ENCODE measurements at places on chromosomes 3 and 15.

- DNase-seq, result no peak
Observed at GRCh38 chr15:85532689-85533088, 152.3 kb downstream of the AKAP13 start.

DNA sequence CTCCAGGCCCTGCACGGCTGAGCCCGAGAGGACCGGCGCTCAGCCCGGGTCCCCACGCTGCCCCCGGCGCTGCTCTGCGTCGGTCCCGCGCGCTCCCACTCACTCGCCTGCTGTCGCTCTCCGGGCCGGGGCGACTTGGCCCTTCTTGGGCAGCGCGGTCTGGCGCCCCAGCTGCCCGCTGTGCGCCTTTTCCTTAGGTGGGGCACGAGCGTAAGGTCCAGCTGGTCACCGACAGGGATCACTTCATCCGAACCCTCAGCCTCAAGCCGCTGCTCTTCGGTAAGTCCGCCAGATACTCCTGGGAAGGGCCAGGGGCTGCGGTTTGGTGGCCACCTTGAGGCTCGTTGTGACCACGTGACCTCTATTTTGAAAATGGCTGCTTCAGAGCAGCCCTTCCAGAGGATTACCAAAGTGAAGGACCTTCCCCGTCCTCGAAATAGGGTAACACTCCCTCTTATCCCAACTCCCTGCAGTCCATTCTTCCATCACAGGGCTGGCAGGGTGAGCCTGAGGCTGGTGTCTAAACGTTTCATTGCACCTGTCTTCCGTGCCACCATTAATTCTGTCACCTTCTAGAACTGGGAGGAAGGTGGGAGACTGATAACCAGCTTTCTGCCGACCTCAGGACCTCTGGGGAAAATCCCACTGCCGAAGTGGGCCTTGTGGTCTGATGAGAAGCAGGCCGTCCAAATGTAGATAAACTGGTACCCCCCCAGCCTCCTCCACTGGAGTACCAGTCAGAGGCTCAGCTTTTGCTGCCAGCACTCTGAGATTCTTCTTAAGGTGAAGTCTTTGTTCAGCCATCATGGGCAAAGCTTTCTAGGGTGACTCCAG is 812 bp downstream of the P4HTM start:
- no peak for DNase-seq

GRCh38 chr3:76668653-76669052 is 371.2 kb upstream of the ROBO2 start:
- no peak for DNase-seq

GRCh38 chr3:98613616-98614015 is 20.2 kb upstream of the CPOX start:
- no peak for DNase-seq

- DNase-seq, result no peak
Observed at GRCh38 chr3:117063930-117064329, 354.4 kb downstream of the TUSC7 start.

DNA sequence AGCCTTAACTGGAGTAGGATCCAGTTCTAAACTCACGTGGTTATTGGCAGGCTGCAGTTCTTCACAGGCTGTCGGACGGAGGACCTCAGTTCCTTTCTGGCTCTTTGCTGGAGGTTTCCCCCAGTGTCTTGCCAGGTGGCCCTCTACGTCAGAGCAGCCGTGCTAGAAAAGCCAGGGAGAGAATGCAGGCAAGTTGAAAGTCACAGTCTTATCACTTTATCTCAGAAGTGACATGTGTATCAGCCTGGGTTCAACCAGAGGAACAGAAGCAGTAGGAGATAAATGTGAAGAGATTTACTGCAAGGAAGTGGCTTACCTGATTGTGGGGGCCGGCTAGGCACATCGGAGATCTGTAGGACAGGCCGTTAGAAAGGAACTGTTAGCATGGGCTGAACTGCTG is 125.3 kb upstream of the BNIP2 start:
- DNase-seq, result no peak

DNA sequence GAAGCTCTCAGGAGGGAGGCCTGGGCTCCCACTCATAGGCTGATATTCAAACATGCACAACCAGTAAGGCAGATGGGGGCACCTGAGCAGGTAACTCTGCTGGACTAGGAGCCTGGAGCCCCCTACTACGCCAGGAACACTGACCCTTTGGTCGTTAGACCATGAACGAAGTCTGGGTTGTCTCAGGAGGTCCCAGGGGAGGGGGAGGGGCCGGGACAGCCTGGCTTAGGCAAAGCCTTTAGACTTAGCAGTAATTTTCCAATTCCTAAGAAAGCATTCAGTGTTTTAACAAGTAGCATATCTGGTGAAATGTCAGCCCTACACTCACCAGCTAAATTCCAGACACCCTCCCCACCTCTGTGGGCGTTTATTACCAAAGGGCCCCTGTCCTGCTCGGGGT is 67.4 kb upstream of the ST8SIA2 start:
- DNase-seq, result no peak

GRCh38 chr3:129045675-129046036 is 14.9 kb upstream of the GP9 start:
- DNase-seq, result no peak

- no peak for DNase-seq
Observed at GRCh38 chr3:193946945-193947344, 189.0 kb upstream of the HES1 start.

Data from stimulated activated CD8-positive, alpha-beta memory T cell treated with anti-CD3 and anti-CD28 coated beads, Interleukin-4, amount 100 ng/mL, for 1 hour (primary cell).